ENCODE measurements at places on chromosomes 1 and 21. TPM values are rescaled to one million over a fixed set of nuclear protein-coding genes. Genes with fewer than 3 reads are reported as not detected.
A peak's percentile ranks its signal among the peaks of the same experiment; 100 is the strongest.

GRCh38 chr1:43901196-43901961 lies 32.2 kb upstream of the ARTN start:
- no peaks in the 10 kb centered on the region for H3K4me1 ChIP-seq
- no peak overlapping the region for H3K27ac ChIP-seq
- no peaks in the 10 kb centered on the region for H3K36me3 ChIP-seq
- no peaks in the 10 kb centered on the region for H3K27me3 ChIP-seq
- H3K4me3 ChIP-seq, result no peak overlapping the region

- no peaks in the 10 kb centered on the region for H3K36me3 ChIP-seq
- H3K27ac ChIP-seq, result no peak overlapping the region
- peak overlapping the region; percentile 59 for H3K4me3 ChIP-seq
- peak; percentile 36 for DNase-seq
These were observed 6.6 kb upstream of the SIM2 start for GRCh38 chr21:36692114-36692834.

DNA sequence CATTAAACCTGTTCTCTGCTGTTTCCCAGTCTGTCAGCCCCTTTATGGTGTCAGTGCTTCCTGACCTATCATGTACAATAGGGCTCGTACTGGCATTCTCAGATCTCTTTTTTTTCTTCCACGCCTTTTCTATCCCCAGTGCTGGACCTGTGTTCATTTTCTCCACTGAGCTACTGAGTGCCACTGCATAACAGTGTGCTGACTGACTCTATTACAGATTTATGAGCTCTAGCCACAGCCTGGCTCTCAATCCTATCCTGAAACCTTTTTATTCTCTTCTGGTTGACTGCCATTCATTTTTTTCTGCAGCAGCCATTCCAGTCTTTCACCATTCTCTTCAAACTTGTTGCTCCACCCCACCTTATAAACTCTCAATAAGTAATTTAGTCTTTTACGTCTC lies 59.6 kb upstream of the MACF1 start:
- no peaks in the 10 kb centered on the region for H3K27me3 ChIP-seq
- H3K4me1 ChIP-seq, result peaks cover 59% of the 10 kb centered on the region
- peak overlapping the region; percentile 52 for H3K27ac ChIP-seq
- no peak for DNase-seq
- no peak overlapping the region for H3K4me3 ChIP-seq

- H3K36me3 ChIP-seq, result no peaks in the 10 kb centered on the region
- H3K4me3 ChIP-seq, result no peak overlapping the region
- no peak overlapping the region for H3K27ac ChIP-seq
- no peaks in the 10 kb centered on the region for H3K27me3 ChIP-seq
- H3K4me1 ChIP-seq, result 0 out of 2 replicates have a peak, but pooled peaks cover under 1% of the 10 kb centered on the region
- no peak for DNase-seq
These were observed 11.9 kb upstream of the CBR3 start for GRCh38 chr21:36122977-36123376.

GRCh38 chr1:204275695-204276370 lies 62.0 kb upstream of the GOLT1A start:
- no peak overlapping the region for H3K27ac ChIP-seq
- H3K4me3 ChIP-seq, result no peak overlapping the region
- no peak for DNase-seq
- no peaks in the 10 kb centered on the region for H3K27me3 ChIP-seq
- 0 out of 2 replicates have a peak, but pooled peaks cover 2% of the 10 kb centered on the region for H3K4me1 ChIP-seq

DNA sequence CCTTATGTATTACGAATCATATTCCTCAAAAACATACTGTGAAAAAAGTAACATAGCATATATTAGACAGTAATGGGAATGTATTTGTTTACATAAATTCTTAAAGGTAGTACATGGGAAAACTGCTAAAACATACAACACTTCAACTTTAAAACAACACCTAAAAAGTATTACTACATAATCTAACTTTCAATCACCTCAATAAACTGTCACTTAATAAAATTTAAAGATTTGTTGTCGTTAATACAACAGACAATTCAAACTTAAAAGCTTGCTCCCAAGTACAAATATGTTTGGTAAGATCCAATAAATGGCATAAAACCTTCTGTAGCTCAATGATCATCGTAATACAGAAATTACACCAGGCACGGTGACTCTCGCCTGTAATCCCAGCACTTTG lies 3.7 kb downstream of the ARID4B start:
- H3K27ac ChIP-seq, result no peak overlapping the region
- peaks cover under 1% of the 10 kb centered on the region for H3K36me3 ChIP-seq
- no peaks in the 10 kb centered on the region for H3K27me3 ChIP-seq
- DNase-seq, result no peak

GRCh38 chr1:36326499-36326898 lies 3.1 kb upstream of the EVA1B start:
- no peak overlapping the region for H3K4me3 ChIP-seq
- no peaks in the 10 kb centered on the region for H3K36me3 ChIP-seq
- H3K27ac ChIP-seq, result no peak overlapping the region

DNA sequence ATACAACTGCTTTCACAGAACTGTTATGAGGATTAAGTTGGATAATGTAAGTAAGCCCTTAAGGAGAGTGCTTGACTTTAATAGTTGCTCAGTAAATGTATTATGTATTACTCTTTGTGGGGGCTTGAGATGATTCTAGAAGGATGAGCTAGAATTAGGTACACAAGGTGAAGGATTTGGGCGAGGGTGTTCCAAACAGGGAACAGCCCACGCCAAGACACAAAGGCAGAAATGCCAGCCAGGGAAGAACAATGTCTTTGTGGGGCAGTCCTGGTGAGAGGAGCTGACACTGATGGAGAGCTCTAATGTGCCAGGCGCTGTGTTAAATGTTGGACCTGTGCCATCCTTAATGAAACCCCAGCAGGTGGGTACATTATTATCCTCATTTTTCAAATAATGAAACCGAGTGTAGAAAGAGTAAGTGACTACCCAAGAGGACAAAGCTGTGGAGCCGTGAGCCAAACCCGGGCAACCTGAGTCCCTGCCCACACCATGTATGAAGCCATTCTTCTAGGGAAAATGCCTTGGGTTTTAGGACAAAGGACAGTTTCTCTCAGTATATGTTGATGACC lies 362.4 kb downstream of the HHAT start:
- H3K36me3 ChIP-seq, result no peaks in the 10 kb centered on the region
- H3K27ac ChIP-seq, result no peak overlapping the region
- no peaks in the 10 kb centered on the region for H3K27me3 ChIP-seq
- H3K4me1 ChIP-seq, result no peaks in the 10 kb centered on the region

The IER5 gene
- polyA plus RNA-seq, result 3.8 TPM

Measured in GM23338 (cell line).